Activated CD4-positive, alpha-beta memory T cell treated with anti-CD3 and anti-CD28 coated beads, Interleukin-2, amount 10 ng/mL, durations not matched to agents 7 days and 5 days (primary cell): ENCODE measurements at places on chromosomes 2 and 18. TPM values are rescaled to one million over a fixed set of nuclear protein-coding genes. Genes with fewer than 3 reads are reported as not detected.

Gene CD8A
- total RNA-seq: 4.8 TPM

Gene RAB27B
- 5.0 TPM for total RNA-seq

Gene LINC00305
- not detected for total RNA-seq

Gene RIOK3
- 74.8 TPM for total RNA-seq

Gene TGFA
- not detected for total RNA-seq

Gene CREG2
- total RNA-seq: 0.98 TPM

Gene CKAP2L
- 66.3 TPM for total RNA-seq

Gene UGT1A7
- total RNA-seq: not detected

Gene IL36RN
- not detected for total RNA-seq

Gene RAB6D
- 0.18 TPM for total RNA-seq

Gene CYTIP
- 389 TPM for total RNA-seq

Gene MPPE1
- total RNA-seq: 51.0 TPM

Gene ARHGAP28
- not detected for total RNA-seq

Gene CTAGE1
- total RNA-seq: not detected

Gene ANKRD30BL
- total RNA-seq: not detected

Gene HAAO
- 0.28 TPM for total RNA-seq

Gene FLACC1
- total RNA-seq: 3.1 TPM

Gene RUFY4
- 3.2 TPM for total RNA-seq

Gene APLF
- 3.6 TPM for total RNA-seq

Gene DAW1
- not detected for total RNA-seq

Gene RNU2-63P
- total RNA-seq: 14.6 TPM

Gene SGPP2
- 2.7 TPM for total RNA-seq

Gene ATL2
- total RNA-seq: 47.9 TPM

Gene IL37
- total RNA-seq: 0.33 TPM

Gene NEURL3
- total RNA-seq: 0.78 TPM

Gene ANKRD23
- total RNA-seq: 15.5 TPM

Gene UCN
- 3.0 TPM for total RNA-seq

Gene CPSF3
- total RNA-seq: 49.7 TPM

Gene ERCC3
- total RNA-seq: 50.0 TPM

Gene CRYGD
- not detected for total RNA-seq

Gene ASB18
- not detected for total RNA-seq

Gene SCN7A
- total RNA-seq: not detected

Gene CUL3
- 72.7 TPM for total RNA-seq

Gene IL1F10
- total RNA-seq: not detected

Gene PSME4
- total RNA-seq: 47.4 TPM

Gene CFC1
- total RNA-seq: not detected

Gene CNTNAP5
- total RNA-seq: not detected

Gene LOXL3
- 0.70 TPM for total RNA-seq

Gene MAP3K19
- total RNA-seq: not detected

Gene TMX3
- 56.0 TPM for total RNA-seq

Gene ADCYAP1
- not detected for total RNA-seq

Gene CHMP3
- 39.1 TPM for total RNA-seq

Gene BCL2
- 102 TPM for total RNA-seq

Gene LDLRAD4
- total RNA-seq: 22.4 TPM

Gene NR4A2
- 3.8 TPM for total RNA-seq

Gene SNORC
- total RNA-seq: 1.3 TPM

Gene CCL20
- total RNA-seq: 3.6 TPM

Gene COL6A3
- 0.90 TPM for total RNA-seq

Gene PPP1R7
- total RNA-seq: 103 TPM

Gene SPHKAP
- total RNA-seq: not detected

Gene SERPINB12
- not detected for total RNA-seq
